ENCODE measurements at places on chromosomes 12 and 14. TPM values are rescaled to one million over a fixed set of nuclear protein-coding genes. Genes with fewer than 3 reads are reported as not detected.

FAM186B gene
- total RNA-seq: 0.15 TPM

BMP4 gene
- 2.0 TPM for total RNA-seq

MGST1 gene
- total RNA-seq: 804 TPM

NEK9 gene
- 33.6 TPM for total RNA-seq

ETFRF1 gene
- total RNA-seq: 12.0 TPM

SPX gene
- total RNA-seq: 2.5 TPM

OR10AD1 gene
- total RNA-seq: not detected

GPR68 gene
- total RNA-seq: 0.03 TPM

CHD8 gene
- 39.7 TPM for total RNA-seq

PTCSC3 gene
- total RNA-seq: not detected

CCDC177 gene
- total RNA-seq: 0.02 TPM

CARMIL3 gene
- 0.40 TPM for total RNA-seq

PLEKHD1 gene
- total RNA-seq: 0.04 TPM

APAF1 gene
- total RNA-seq: 14.0 TPM

PZP gene
- total RNA-seq: not detected

NTS gene
- 57.2 TPM for total RNA-seq

TRMT5 gene
- total RNA-seq: 15.0 TPM

TRIM9 gene
- 10.5 TPM for total RNA-seq

ITPR2 gene
- 2.1 TPM for total RNA-seq

CD163 gene
- not detected for total RNA-seq

B3GNT4 gene
- 0.54 TPM for total RNA-seq

DNAJC22 gene
- total RNA-seq: 20.7 TPM

GDF11 gene
- total RNA-seq: 5.0 TPM

PAWR gene
- 59.5 TPM for total RNA-seq

LMO3 gene
- not detected for total RNA-seq

KCNK13 gene
- 0.11 TPM for total RNA-seq

AMHR2 gene
- total RNA-seq: 1.4 TPM

KLRB1 gene
- total RNA-seq: not detected

Data from A549 treated with CORT108297 at 1 μM for 4 hours (cell line).